ENCODE measurements at places on chromosomes 12 and 14.

DNA sequence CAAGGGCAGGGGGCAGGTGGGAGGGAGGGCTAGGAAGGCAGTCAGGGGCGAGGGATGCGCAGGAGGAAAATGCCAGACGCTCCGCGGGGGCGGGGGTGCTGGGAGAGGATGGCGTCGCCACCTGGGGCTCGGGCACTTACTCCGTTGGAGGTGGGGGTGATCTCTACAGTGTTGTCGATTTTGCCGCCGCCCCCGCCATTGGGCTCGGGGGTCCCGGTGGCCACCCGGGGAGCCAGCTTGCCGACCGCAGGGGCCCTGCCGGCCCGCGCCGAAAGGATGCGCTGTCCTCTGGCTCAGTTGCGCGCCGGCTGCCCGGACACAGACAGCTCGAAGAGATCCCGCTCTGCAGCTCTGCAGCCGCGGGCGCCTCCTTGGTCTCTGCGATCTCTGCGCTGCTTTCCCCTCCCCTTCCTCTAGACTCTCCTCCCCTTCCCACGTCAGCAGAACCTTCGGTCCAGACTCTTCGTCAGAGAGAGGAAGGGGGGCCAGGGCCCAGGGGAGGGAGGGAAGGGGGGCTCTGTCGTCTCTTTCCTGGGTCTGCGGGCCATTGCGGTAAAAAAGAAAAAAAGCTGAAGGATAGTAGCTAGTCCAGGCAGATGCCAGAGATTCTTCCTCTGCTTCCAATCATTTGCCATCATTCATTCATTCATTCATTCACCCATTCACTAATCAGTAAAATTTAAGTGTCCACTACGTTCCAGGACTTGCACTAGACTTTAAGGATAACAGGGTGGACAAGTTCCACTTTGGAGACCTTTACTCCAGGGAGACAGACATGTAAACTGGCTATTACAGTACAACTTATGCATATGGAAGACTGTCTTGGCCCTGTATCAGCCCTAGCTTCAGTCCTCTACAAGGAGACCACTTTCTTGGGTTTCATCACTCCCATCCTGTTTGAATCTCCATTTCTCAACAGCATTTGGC lies at the start of gene SLC22A17:
TSS of gene SLC22A17 (minus strand) at position 382 of the 927 bp plus-strand sequence.
- peak; percentile 44 for DNase-seq

- DNase-seq = no peak
Measured at GRCh38 chr12:12121061-12121460, 50.3 kb downstream of the BCL2L14 start.

DNA sequence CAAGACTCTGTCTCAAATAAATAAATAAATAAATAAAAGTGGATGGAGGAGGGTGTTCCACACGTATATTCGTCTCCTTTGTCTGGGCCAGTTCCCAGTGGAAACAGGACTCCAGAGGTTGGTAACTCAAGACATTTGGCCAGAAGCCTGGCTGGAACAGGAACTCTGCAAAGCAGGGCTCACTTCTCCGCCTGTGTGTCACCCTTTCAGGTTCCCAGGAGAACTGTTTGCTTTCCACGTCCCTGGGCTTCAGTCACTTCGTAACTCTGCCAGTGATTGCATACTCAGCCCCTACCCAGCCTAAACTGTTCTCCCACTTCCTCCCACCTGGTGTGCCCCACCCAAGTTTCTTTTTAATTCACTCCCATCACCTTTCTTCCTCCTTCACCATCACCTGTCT lies 7.0 kb upstream of the UBE2N start:
- DNase-seq = no peak

DNA sequence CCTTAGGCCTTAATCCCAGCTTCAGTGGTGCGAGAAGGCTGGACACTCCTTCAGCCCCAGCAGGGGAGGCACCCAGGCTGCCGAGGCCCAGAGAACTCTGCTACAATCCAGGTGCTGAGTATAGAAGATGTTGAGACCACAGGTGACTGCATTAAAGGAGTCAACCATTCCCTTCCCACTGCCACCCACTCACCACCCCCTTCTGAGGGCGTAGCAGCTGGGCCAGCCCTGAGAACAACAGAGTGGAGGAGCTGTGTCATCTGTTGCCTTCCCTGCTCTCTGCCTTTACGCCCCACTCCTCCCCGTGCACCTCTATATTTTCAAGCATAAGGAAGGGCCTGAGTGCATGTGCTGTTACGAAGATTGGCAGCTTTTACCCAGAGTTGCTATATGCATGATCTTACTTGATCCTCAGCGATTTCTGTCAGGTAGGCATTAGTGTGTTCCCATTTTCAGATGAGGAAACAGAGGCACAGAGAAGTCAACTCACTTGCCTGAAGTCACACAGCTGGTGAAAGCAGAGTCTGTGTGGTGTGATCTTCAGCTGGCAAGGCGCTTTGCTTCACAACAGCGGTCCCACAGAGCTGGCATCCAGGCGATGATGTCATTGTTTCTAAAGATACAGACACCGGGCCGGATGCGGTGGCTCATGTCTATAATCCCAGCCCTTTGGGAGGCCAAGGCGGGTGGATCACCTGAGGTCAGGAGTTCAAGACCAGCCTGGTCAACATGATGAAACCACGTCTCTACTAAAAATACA lies 46.7 kb downstream of the RIN3 start:
- no peak for DNase-seq

DNA sequence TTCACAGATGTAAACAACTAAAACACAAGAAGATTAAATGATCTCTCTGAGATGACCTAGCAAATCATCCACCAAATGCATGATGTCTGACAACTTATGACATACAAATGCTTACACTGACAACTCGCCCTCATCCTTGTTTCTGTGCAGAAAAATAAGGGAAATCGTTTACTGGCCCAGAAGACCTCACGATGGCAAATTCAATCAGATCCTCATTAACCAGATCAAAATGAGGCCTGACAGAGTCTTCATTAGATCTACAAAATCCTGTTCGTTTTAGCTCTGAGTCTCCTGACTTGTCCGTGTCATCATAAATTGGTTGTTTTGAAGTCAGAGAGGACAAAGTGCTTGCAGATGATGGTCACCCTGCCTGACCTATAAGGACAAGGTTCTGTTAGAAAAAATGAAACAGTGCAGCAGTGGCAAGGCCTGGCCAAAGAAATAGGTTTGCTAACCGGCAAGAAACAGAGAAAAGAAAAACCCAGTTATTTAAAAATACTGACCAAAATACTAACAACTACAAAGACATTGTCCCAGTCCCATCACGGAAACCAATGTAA lies 109.5 kb downstream of the BTG1 start:
- DNase-seq = no peak

DNA sequence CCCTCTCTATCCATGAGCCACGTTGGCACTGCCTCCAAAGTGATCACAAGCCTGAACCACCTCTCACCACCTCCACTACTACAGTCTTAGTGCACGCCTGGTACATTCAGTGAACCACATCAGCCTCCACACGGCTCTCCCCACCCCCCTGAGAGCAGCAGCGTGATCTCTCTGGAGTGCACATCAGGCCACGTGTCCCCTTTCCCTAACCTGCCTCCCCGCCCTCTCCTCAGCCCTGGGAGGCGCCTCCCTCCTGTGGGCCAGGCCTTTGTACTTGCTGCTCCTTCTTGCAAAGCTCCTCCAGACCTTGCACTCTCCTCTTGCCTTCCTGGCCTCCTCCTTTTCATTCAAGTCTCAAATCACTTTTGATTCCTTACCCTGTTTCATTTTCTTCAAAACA lies 49.8 kb downstream of the SLC6A12 start:
- no peak for DNase-seq

DNA sequence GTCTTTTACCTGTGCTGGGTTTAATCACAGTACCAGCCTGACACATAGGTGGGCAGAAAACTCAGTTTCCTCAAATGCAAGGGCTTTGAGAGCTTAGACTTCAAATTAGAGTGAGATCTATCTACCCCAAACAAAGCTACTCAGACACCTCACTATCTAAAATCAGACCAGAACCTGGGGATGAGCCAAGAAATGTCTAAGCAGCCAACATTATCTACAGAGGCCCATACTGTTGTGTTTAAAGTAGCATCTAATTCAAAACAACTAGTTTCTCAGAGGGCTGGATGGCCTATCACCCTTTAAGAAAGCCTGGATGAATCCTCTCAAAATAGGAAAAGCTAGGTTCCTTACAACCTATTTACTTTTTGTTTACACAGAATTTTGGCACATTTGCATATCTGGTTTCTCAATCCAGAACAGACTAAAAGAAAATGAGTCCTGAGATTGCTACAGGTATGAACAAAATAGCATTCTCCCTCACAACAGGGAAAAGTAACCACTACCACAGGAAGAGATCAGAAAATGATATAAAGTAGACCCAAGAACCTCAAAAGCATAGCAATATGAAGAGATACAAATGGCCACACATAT lies 142.4 kb downstream of the ZFP36L1 start:
- no peak for DNase-seq

- DNase-seq = no peak
Measured at GRCh38 chr12:2792671-2793500, 1.9 kb upstream of the FKBP4 start.

- DNase-seq = no peak
Measured at GRCh38 chr12:104864668-104865067, 93.4 kb downstream of the SLC41A2 start.

GRCh38 chr12:62684570-62685295 lies 218.1 kb downstream of the MON2 start:
- DNase-seq = no peak

Measured in hematopoietic multipotent progenitor cell (in vitro differentiated cells).